ENCODE measurements at places on chromosomes 5 and 9.

DNA sequence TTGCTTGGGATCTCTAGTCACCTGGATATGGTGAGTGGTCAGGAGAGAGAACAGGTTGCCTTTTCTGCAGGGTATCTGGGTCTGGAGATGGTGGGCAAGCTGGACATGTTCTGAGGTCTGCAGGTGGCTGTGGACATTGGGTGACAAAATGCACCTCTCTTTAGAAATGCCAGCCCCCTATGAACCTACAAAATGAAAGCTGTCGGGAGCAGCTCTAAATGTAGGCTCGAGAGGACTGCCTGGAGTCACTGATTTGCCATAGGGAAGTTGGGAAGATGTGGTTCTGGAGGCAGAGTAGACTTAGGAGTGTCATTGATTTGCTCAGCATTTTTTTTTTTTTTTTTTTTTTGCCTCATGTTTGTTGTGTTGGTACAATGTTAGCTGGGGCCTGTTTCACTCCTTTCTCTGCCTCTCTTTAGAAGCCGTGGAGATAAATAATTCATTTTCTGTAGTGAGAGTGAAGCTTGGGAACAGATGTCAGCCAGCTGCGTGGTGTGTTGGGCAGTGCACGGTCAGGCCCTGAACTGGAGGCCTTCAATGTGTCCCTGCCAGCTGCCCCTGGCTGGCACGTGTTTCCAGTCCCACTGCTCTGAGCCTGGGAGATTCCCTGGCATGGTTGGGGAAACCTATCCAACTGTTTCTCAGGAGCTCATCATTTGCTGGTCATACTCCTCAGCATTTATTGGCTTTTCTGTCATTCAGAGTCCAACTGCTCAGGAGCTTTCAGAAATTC, 5.4 kb downstream of the RGS3 start:
- DNase-seq = no peak

DNA sequence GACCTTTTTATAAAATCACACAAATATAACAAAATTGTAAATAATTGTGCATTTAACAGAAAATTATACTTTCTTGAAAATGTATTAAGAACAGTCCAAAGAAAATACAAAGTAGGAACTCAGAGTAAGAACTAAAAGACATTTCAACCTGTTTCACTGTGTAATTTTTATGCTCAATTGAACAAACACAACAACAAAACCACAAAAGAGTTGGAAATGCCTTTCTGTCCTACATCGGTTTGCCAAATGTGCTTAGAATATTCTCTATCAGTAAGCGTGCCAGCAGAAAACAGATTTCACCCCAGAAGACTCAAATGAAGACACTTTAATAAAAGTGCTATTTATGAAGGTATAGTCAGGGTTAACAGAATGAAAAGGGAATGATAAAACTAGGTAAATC, 592.1 kb downstream of the PRELID2 start:
- DNase-seq = no peak

DNA sequence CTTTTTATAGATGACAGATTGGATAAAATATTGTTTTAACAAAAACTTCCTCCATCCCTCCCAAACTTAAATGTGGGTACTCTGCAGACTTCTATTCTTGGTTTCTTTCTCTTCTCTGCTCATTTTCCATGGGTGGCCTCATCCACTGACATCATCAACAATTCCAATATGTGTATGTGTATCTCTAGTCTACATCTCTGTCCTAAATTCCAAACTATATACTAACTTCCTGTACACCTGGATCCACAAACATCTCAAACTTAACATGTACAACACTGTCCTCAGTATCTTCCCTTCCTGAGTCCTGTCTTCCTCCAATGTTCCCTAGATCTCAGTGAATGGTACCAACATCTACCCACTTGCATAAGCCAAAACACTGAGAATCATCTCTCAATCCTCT, 28.5 kb upstream of the CDK5RAP2 start:
- no peak for DNase-seq

- DNase-seq = no peak
Measured at GRCh38 chr5:110096419-110096818, 406.7 kb downstream of the MAN2A1 start.

DNA sequence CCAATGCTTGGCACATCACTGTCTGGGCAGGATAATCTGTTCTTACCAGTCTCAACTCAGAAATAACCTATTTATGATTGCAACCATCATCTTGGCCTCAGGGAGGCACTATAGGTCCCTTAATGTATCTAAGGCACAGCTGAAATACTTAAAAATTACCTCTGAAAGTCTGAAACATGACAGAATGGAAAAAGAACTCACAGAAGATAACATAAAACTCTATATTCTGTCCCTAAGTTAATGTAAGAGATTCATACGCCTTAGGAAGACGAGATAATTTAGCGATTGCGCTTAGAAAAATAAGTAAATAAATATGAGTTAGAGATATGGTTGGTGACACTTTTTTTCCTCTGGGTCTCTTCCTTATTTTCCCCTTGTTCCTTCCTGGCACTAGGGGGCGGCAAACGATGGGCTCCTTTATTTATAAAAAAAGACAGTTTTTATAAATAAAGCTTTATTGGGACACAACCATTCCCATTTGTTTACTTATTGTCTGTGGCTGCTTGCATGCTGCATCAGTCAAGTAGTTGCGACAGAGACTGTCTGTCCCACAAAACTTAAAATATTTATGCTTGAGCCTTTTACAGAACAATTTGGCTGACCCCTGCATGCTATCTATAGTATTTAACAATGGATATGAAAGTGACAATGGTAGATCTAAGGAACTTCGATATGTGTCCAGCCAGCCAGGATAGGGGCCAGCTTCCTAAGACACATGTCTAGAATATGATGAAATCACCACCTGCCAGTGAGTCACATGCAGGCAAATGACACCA, 79.6 kb downstream of the PDE4D start:
- DNase-seq = no peak

- DNase-seq = no peak
Measured at GRCh38 chr9:123990427-123990826, 21.1 kb upstream of the LHX2 start.

DNA sequence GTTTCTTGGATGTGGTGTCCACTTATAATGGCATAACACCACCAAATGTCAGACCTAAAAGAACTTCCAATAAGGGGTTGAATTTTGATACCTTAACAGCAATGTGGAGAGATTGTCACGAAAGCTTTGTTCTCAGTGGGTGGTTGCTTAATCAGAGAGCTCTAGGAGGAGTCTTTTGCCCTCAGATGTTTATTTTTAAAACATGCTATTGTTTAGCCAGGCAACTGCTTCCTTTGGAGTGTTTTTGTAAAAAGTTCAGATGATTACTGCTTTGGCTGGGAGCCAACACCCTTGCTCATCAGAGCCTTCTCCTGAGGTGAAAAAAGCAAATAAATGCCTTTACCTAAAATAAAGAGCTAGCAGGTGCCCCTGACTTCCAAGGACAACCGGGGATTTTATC, 65.0 kb downstream of the SLC1A1 start:
- no peak for DNase-seq

DNA sequence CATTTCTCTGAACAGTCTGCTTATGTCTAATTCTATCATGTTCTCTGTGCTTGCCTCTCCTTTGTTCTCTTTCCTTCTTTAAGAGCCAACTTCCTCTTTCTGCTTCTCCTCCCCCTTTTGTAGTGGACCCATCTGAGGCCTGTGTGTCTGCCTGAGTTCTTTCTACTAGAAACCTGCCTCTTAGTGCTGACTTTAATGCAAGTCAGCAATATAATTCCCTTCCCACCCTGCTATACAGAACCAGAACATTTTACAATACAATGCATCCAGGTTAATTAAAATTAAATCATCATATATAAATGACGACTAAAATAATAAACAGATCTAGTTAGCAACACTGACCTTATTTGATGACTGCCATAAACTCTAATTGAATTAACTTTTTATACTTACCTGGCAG, 82.6 kb upstream of the GAS1 start:
- DNase-seq = no peak

- no peak for DNase-seq
Measured at GRCh38 chr5:67170767-67171166, 25.8 kb downstream of the CD180 start.

DNA sequence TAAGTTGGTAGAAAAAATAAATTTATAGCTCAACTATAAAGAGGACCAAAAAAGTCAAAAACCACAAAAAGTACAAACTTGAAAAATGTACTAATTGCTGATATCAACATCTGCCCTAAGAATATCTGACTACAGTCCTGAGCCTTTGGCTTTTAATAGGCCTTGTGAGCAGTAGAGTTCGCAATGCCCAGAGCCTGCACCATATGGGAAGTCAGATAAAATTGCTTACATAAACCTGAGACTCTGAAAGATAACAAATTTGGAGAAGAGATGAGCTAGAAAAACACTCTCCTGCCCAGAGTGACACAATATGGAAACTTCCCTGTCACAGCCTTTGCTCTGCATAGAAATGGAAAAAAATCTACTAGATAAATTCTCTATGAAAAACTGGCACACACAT, 368.0 kb upstream of the GRIN3A start:
- no peak for DNase-seq
